ENCODE measurements at places on chromosomes 2 and 18. TPM values are rescaled to one million over a fixed set of nuclear protein-coding genes. Genes with fewer than 3 reads are reported as not detected.

Gene GREB1
- total RNA-seq, result 0.38 TPM

Gene FEZ2
- 31.0 TPM for total RNA-seq

Gene SPATA3
- not detected for total RNA-seq

Gene OR6B2
- total RNA-seq, result not detected

Gene TWIST2
- not detected for total RNA-seq

Gene C18orf63
- total RNA-seq, result not detected

Gene LRP1B
- total RNA-seq, result 7.5 TPM

Gene B3GNT2
- total RNA-seq, result 15.8 TPM

Gene DARS1
- total RNA-seq, result 141 TPM

Gene RNU2-63P
- not detected for total RNA-seq

Gene ACMSD
- not detected for total RNA-seq

Gene ANKRD62
- total RNA-seq, result not detected

Gene AGXT
- 1.3 TPM for total RNA-seq

Gene CXCR1
- total RNA-seq, result not detected

Gene MTCL1
- 9.8 TPM for total RNA-seq

Gene NFU1
- total RNA-seq, result 58.7 TPM

Gene GRP
- total RNA-seq, result 0.22 TPM

Gene GCG
- not detected for total RNA-seq

Gene SERPINB13
- total RNA-seq, result not detected

Gene NCKAP5
- not detected for total RNA-seq

Gene ARHGAP25
- 6.3 TPM for total RNA-seq

Gene PPP3R1
- 50.8 TPM for total RNA-seq

Gene SLC35F6
- 40.6 TPM for total RNA-seq

Gene CNOT11
- total RNA-seq, result 74.3 TPM

Gene TNS1
- total RNA-seq, result 3.0 TPM

Gene CNDP1
- total RNA-seq, result not detected

Gene EGR4
- not detected for total RNA-seq

Gene CCT4
- total RNA-seq, result 406 TPM

Gene PLGLB1
- 0.81 TPM for total RNA-seq

Gene PAX3
- 116 TPM for total RNA-seq

Gene BOLL
- total RNA-seq, result 0.38 TPM

Gene RAB6C
- total RNA-seq, result not detected

Gene HNRNPA3
- total RNA-seq, result 159 TPM

Gene CYS1
- total RNA-seq, result not detected

Gene SGPP2
- total RNA-seq, result not detected

Gene VIT
- 0.13 TPM for total RNA-seq

Gene STARD6
- total RNA-seq, result not detected

Gene SERPINB12
- total RNA-seq, result not detected

Gene PPP4R1
- 53.4 TPM for total RNA-seq

Gene ACOXL
- not detected for total RNA-seq

Gene ERMN
- total RNA-seq, result not detected

Gene REEP1
- total RNA-seq, result 2.1 TPM

Gene CEP76
- 12.5 TPM for total RNA-seq

Gene FAM237A
- not detected for total RNA-seq

Gene GBX2
- 18.4 TPM for total RNA-seq
